Activated CD4-positive, alpha-beta T cell treated with anti-CD3 and anti-CD28 coated beads, Interleukin-2, amount 10 ng/mL, durations not matched to agents 7 days and 5 days (primary cell): ENCODE measurements at places on chromosomes 2 and 18.

GRCh38 chr2:130936451-130936850, 99.7 kb downstream of the ARHGEF4 start:
- H3K36me3 ChIP-seq: no peaks in the 10 kb centered on the region
- H3K27me3 ChIP-seq: peaks cover 34% of the 10 kb centered on the region
- DNase-seq: no peak
- H3K4me1 ChIP-seq: no peaks in the 10 kb centered on the region
- no peak overlapping the region for H3K27ac ChIP-seq

GRCh38 chr18:47815486-47816270, 114.8 kb downstream of the SMAD2 start:
- H3K36me3 ChIP-seq: peaks cover 6% of the 10 kb centered on the region
- DNase-seq: no peak
- H3K4me3 ChIP-seq: no peak overlapping the region
- no peaks in the 10 kb centered on the region for H3K27me3 ChIP-seq

- H3K4me3 ChIP-seq: no peak overlapping the region
- H3K36me3 ChIP-seq: no peaks in the 10 kb centered on the region
- no peak for DNase-seq
- no peaks in the 10 kb centered on the region for H3K4me1 ChIP-seq
- H3K27me3 ChIP-seq: peaks cover 12% of the 10 kb centered on the region
Observed at GRCh38 chr2:31108561-31109286, 29.5 kb downstream of the GALNT14 start.

DNA sequence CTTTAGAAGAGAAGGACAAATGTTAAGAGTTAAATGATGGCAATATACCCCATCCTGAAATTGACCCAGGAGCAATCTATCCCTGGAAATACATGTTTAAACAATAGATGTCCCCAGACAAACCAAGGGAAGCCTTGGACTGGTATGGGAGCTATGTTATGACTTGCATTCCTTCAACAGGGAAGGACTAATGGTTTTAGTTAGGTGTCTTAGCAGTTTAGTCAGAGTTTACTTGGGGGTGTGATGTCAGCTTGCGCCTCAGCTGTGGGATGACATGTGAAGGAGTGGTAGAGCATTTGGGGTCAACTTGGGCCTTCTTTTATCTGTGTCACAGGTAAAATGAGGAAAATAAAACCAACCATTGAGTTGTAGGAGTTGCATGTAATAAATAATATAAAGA, 36.8 kb downstream of the SPC25 start:
- no peak overlapping the region for H3K4me3 ChIP-seq
- no peaks in the 10 kb centered on the region for H3K27me3 ChIP-seq
- no peak for DNase-seq
- H3K4me1 ChIP-seq: peaks cover 2% of the 10 kb centered on the region
